ENCODE measurements at places on chromosomes 6 and 20.

DNA sequence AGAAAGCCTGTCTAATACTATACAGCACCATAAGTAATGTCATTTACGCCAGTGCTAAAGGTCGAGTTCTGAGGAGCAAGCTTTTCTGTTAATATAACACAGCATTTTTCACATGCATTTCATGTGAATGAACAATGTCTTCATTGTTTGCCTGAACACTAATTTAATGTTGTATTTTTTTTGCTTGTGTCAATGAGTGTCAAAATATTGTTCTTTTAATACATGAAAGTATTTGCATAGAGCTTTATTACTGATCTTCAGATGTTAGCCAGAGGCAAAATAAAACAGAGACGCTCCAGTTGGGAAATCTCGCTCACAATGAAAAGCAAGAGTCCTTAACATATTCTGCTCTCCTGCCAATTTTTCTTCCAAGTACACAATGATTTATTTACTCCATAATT lies 151.8 kb downstream of the FOXC1 start:
- DNase-seq = no peak

DNA sequence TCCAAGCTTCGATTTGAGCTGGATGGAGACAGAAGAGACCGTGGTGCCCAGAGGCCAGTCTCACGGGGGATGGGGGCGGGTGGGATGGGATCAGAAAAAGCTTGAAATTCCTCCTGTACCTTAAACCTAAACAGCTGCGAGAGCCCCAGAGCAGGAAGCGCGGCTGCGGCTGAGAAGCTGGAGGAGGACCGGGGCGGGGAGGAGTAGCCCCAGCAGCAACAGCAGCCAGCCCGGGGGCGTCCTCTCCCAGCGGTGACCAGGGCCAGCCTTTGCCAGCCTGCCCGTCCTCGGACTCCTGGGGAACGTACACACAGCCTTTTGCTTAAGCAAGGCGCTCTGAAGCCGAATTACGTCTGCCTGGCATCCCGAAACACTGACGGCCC lies 17.4 kb upstream of the PRDM13 start:
- no peak for DNase-seq

- no peak for DNase-seq
Measured at GRCh38 chr6:134517145-134517658, 199.3 kb upstream of the SGK1 start.

DNA sequence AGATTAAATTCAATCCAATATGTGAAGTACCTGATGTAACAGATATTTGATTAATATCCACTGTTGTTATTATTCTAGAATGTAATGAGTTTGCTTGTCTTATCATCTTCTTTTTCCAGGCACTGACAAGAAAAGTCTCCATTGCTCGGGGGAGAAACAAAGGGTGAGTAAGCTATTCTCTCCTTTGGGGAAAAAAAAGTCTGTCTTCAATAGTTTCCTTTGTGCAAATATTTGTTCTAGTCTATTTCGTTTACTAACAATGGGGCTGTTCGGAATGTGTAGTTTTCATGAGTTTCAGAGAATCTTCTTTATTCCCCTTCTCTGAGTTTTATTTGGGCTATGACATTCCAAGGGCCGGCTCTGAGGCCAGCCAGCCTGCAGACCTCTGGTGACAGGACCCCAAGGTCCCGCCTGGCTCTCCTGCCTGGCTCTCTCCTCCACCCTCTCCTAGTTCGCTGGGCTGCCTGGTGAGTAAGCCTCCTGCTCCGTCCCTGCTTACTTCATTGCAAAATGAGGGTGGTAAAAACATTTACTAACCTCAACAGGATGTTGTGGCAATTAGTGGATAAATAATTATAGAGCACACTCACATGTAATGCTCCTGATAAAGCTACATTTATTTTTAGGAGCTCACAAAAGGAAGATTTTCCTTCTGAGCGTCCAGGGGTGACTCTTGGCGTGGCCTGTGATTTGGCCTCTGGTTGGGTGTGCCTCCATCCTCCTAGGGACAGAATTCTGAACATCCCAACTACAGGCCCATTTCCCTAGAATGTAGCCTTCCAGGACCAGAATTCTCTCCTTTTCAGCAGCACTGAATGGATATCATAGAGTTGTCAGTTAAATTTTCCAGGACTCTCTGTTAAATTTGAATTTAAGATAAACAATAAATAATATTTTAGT lies 43.1 kb upstream of the SNX9 start:
- no peak for DNase-seq

GRCh38 chr6:125219361-125219895 lies 65.9 kb downstream of the TPD52L1 start:
- DNase-seq = no peak

DNA sequence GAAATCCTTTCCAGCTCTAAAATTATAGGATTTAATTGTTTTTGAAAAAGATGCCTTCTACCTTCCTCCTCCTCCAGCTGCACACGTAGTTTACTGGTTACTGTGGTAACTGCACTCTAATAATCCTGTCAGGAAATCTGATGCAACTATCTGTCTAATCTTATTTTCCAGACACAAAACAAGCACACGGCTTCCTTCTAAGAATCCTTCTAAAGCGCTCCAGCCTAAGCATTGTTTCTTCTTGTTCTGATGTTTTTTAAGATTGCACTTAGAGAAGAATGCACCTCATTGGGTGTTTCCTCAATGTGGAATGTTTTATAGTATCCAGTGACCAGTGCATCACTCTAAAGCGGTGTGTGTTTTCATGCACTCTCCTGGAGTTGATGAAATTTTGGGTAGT lies 63.6 kb downstream of the CARMIL1 start:
- peak; percentile 11 for DNase-seq

DNA sequence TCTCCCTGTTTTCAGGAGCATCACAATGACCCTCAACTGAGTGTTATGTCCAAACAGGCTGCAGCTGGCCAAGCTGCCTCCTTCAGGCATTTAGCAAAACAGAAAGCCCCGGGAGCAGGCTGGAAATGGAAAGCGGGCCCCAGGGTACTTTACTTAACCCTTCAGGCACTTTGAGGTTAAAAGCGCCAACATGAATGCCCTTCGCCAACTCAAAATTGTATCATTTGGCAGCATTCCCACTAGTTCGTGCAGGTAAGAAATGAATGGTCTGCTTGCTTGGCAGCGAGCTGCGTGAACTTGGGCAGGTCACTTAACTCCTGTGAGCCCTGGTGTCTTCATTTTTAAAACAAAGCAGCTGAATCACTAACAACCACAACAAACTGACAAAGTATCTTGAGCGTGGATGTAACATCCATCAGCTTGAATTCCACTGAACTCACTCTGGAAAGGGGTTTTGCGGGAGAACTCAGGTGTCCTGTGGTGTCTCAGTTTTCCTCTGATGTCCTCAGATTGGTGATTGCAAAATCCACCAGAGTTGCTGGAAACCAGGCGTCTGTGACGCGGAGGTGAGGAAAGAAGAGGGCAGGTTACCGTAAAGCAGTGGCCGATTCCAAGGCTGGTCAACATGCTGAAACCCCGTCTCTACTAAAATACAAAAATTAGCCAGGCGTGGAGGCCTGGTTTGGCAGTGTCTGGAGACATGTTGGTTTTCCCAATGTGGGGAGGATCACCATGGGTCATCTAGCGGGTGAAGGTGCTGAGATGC lies 118.8 kb upstream of the ZNF217 start:
- DNase-seq = no peak

- DNase-seq = no peak
Measured at GRCh38 chr6:75403563-75404080, 90.0 kb downstream of the FILIP1 start.

- DNase-seq = peak; percentile 73
Measured at GRCh38 chr20:46681032-46681854, 8.0 kb downstream of the TP53RK start.

- no peak for DNase-seq
Measured at GRCh38 chr6:2230659-2231277, 14.6 kb downstream of the GMDS start.

- DNase-seq = no peak
Measured at GRCh38 chr6:20085817-20086216, 126.5 kb downstream of the MBOAT1 start.

- DNase-seq = no peak
Measured at GRCh38 chr20:24620937-24621519, 151.6 kb downstream of the SYNDIG1 start.

- no peak for DNase-seq
Measured at GRCh38 chr20:1083431-1084080, 34.8 kb upstream of the PSMF1 start.

GRCh38 chr20:35544436-35544835 lies 2.6 kb downstream of the ERGIC3 start:
- no peak for DNase-seq

DNA sequence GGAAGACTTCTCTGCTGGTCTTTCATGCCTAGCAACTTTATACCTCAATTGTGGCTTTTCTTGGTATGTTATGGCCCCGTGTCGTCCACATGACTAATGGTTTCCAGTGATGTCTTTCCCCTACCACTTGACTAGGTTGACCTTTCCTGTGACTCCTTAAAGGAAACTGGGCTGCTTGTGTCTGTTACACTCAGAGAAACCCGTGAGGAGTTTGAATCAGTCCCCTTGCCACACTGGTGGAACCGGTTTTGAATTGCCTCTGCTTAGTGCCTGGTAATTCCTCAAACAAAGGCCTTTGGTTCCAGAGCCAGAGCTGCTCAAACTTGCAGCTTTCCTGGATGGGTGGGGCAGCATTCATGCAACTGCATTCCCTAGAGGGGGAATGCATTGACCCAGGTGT lies 21.9 kb downstream of the ECT2L start:
- DNase-seq = no peak

DNA sequence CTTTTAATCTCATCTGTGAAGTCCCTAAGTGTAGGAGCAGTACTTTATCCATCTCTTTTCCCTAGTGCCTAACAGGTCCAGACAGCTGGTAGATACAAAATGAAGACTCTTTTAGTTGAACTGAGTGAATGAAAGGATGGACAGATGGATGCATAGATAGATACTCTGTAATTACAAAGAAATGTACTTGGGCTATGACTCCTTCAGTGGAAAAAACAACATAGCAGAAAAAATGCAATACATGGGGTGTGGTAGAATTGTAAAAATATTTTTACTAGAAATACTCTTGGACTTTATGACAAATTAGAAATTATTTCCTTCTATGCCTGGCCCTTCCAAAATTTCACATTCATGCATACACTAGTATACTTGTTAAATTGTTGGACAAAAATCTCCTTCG lies 29.3 kb downstream of the KCNQ5 start:
- no peak for DNase-seq

GRCh38 chr20:35680452-35681183 lies 15.9 kb upstream of the CPNE1 start:
- DNase-seq = no peak

DNA sequence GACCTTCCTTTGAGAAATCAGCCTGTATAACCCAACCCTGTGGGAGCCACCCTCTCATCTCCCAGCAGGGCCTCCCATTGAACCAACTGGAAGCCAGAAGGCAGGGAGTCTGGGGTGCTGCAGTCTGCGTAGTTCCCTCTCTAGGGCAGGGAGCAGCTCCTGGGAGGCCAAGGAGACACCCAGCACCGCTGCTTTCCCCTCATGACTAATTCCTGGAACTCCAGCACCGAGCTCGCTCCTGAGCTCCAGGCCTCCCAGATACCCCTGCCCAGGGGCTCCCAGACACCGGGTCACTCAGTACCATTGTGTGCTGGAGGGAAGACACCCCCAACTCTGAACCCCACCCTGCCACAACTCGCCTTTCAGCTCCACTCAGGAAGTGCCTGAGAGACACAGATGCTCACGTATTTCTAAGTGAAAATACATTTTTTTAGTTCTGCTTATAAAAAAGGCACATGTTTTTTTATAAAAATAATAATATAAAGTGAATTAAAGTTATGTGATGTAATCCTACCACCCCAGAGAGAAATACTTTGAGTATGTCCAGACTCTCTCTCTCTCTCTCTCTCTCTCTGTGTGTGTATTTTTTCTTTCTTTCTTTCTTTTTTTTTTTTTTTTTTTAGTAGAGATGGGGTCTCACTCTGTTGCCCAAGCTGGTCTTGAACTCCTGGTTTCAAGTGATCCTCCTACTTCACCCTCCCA lies 17.5 kb downstream of the PIM1 start:
- DNase-seq = peak; percentile 70

Measured in erythroblast (primary cell).